ENCODE measurements at places on chromosomes 2 and 18.

DNA sequence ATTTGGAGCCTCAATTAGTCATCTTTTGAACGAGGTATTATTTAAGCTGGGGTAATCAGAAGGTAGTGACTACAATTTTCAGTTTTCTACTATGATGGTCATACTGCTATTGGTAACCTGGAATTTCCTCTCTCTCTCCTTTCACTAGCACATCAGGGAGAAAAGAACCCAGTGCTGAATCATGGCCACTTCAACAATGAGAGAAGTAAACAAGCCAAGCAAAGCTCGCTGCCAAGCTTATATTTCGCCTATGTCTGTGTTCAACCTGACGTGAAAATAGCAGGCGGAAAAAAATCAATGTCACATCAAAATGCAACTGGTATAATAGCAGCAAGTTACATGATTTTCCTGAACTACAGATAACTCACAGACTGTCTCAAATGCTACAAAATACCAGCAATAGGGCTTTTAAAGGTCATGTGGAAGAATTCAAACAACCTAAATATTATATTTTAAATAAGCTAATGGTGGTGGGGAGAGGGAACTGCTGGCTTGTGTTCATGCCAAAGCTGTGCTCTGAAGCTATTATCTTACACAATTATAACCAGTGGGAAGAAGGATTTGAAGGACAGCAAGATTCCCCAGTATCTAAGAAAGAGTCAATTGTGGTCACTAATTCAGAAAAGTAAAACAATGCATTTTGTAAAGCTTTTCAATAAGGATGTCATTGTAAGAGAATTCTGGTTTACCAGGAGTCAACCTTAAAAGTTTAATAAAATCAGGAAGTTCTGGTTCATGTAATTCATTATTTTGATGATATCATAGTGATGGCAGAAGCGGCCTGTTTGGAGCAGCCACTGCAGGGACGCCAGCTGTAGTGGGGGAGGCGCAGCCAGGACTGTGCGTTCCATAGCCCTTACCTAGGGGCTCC lies 38.0 kb downstream of the RNF152 start:
- DNase-seq = peak; percentile 72

- DNase-seq = no peak
Measured at GRCh38 chr2:226410247-226410835, 389.3 kb downstream of the IRS1 start.

DNA sequence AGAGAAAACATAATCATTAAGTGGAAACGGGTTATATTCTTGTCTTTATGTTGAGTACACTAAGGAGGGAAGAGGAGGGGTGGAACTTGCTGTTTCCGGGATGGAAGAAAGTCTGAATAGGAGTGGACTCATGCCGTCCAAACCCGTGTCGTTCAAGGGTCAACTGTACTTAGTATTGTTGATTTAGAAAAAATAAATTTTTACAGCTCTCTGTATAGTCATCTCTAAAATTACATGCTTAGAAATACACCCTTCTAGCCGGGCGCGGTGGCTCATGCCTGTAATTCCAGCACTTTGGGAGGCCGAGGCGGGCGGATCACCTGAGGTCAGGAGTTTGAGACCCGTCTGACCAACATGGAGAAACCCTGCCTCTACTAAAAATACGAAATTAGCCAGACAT lies 29.4 kb downstream of the RIF1 start:
- no peak for DNase-seq

- DNase-seq = no peak
Measured at GRCh38 chr2:218963601-218964000, 4.1 kb downstream of the CDK5R2 start.

- no peak for DNase-seq
Measured at GRCh38 chr18:51184091-51184457, 13.4 kb downstream of the MEX3C start.

GRCh38 chr2:13046557-13047165 lies 329.9 kb downstream of the TRIB2 start:
- DNase-seq = peak; percentile 31

DNA sequence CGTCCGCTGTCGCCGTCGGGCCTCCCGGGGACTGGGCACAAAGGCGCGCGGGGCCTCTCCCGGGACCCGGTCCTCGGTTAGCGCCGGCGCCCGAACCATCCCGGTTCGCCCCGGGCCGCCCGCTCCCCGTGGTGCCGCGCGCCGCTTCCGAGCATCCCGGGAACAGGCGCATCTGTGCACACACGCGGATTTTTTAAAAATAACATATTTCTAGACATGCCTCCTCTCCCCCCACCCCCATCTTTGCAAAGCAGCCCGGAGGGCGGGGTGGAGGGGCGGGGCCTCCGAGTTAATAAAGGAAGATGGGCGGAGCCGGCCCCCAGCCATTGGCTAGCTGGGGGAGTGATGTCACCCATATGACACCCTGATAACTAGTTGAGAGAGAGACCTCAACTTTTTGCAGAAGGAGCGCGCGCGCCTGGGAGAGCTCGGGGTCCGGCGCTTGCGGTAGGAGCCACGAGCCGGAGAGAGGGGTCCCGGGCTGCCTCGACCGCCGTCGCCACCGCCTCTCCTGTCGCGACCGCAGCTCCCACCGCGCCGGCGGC lies at the start of gene SOX11:
Gene SOX11, plus strand, starts transcription at position 400 of the 545 bp plus-strand sequence. CDS start 338 bp downstream, outside the sequence.
- peak; percentile 37 for DNase-seq

DNA sequence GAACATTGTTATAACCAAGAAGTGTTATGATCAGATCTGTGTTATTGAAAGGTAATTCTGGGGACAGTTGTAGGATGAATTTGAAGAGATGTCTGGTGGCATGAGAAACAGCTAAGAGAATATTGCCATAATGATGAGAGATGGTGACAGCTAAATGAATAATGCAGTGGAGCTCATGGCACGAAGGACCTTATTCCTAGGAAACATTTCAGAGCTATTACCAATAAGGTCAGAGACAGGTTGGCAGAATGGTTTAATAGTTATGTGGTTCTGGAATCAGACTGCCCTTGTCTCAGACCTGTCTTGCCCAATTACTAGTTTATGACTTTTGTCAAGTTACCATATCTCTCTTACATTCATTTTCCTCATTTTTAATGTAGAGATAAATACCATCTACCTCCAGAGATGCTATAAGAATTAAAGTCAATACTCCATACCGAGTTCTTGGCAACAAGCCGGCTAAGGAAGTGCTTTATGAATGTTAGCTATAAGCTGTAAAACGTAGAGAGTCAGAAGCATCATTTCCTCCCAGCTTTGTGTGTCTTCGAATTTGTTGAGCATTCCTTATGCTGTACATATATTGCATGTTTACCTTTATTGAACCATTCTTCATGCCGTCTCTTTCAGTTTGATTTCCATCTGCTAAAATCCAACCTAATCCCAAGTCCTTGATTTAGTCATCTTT lies 73.6 kb upstream of the COL5A2 start:
- DNase-seq = no peak
